ENCODE measurements at places on chromosomes 2 and 18.

- DNase-seq, result no peak
These were observed 242.0 kb upstream of the LYPD1 start for GRCh38 chr2:132911726-132912724.

GRCh38 chr18:79868811-79869541 lies 71.2 kb downstream of the KCNG2 start:
- DNase-seq, result no peak

DNA sequence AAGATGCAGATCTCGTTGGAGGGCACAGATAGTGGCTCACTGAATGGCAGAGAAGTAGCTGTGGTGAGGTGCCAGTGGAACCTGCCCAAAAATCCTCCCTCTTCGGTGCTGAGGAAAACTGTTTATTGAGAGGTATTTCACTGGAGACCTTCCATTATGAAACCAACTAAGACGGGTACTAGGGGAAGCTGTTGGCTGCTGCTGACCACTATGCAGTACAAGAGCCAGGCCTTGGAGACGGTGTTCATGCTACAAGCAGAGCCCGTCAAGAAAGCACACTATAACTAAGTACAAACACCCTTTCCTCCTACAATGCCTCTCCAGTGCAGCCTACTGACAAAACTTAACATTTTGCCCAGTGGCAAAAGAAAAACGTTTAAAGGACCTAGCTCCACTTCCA lies 4.6 kb downstream of the ARL5A start:
- no peak for DNase-seq

- no peak for DNase-seq
These were observed 5.1 kb upstream of the CALCRL start for GRCh38 chr2:187453078-187453641.

DNA sequence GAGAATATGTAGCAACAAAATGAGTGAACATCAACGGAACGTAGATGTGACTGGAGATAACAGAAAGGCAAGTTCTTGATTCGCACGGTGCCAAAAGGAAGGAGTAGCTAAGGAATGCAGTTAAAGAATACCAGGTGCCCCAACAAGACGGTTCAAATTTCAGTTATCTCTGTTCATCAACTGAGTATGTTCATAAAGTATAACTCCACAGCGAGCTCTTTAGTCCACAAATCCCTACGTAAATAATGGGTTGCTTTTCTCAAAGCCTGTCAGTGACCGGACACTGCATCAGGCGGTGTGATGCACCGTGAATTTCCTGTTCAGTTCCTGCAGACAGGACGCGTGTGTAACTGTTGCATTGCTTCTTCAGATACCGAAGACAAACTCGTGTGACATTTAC lies 91.8 kb downstream of the NOL10 start:
- DNase-seq, result no peak

DNA sequence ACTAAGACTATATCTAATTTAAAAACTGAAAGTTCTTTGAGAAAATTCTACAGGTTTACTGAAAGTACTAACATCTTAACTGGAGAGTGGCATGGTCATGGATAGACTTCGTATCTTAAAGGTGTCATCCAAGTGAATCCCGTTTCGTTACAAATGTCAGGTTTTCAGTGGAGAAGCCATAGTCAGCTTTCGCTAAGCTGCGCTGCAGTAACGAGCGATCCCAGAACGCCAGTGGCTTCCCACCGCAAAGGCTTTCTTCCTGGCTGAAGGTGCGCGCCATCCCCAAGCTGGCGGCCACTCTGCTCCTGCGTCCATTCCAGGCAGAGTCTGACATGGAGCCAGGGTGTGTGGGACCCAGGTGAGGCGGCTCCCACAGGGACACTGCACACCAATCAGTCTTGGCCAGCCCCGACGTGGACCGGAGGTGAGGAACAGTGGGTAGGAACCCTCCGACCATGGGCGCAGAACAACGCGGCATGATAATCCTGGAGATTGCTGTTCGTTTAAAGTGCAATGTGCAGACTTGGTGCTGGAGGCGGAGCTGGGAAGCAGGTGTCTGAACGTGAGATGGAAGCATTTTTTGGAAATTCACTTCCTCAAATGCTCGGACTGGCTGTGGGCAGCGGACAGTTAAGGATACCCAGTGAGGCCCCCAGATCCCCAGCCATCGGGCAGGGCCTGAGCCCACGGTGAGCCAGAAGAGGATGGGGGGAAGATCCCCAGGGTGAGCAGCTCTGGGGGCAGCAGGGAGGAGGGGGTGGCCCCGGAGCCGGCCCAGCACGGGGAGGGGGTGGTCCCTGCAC lies 27.8 kb upstream of the KCNG2 start:
- no peak for DNase-seq

DNA sequence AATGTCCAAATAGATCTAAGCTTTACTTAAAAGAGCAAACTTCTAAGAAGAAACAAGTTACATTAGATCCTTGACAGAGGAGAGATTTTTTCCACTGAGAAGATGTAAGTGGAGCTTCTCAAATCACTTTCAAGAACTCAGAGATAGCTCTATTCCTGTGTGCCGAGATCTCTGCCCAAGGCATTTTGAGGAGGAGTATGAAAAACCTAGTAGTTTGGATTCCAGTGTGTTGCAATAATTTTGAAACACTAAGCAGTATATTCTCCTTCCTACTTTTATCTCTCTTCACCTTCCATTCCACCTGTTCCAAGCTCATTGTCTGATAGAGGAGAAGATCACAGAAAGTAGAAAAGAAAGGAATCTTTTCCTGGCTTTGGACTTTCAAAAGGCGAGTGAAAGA lies 192.0 kb upstream of the TANK start:
- no peak for DNase-seq
